Aorta (tissue), 5 donors: ENCODE measurements at places on chromosomes 4 and X. TPM values are rescaled to one million over a fixed set of nuclear protein-coding genes. Genes with fewer than 3 reads are reported as not detected.
A peak's percentile ranks its signal among the peaks of the same experiment; 100 is the strongest.

Gene FRMD7
- not detected for total RNA-seq

Gene SERPINA7
- total RNA-seq, result not detected

DNA sequence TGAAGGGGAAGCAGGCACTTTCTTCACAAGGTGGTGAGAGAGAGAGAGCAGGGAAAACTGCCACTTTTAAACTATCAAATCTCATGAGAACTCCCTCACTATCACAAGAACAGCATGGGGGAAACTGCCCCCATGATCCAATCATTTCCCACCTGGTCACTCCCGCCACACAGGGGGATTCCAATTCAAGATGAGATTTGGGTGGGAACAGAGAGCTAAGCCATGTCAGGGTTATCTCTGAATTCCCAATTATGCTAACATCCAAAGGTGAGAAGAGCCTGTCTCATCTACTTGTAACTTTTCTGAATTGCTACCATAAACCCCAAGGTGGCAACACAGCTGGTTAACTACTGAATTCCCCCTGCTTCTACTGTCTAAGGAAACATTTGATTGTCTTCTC is 758.5 kb downstream of the ADGRL3 start:
- H3K27ac ChIP-seq, result no peak overlapping the region
- H3K27me3 ChIP-seq, result no peaks in the 10 kb centered on the region
- no peak for DNase-seq
- no peaks in the 10 kb centered on the region for H3K4me1 ChIP-seq
- H3K4me3 ChIP-seq, result no peak overlapping the region

DNA sequence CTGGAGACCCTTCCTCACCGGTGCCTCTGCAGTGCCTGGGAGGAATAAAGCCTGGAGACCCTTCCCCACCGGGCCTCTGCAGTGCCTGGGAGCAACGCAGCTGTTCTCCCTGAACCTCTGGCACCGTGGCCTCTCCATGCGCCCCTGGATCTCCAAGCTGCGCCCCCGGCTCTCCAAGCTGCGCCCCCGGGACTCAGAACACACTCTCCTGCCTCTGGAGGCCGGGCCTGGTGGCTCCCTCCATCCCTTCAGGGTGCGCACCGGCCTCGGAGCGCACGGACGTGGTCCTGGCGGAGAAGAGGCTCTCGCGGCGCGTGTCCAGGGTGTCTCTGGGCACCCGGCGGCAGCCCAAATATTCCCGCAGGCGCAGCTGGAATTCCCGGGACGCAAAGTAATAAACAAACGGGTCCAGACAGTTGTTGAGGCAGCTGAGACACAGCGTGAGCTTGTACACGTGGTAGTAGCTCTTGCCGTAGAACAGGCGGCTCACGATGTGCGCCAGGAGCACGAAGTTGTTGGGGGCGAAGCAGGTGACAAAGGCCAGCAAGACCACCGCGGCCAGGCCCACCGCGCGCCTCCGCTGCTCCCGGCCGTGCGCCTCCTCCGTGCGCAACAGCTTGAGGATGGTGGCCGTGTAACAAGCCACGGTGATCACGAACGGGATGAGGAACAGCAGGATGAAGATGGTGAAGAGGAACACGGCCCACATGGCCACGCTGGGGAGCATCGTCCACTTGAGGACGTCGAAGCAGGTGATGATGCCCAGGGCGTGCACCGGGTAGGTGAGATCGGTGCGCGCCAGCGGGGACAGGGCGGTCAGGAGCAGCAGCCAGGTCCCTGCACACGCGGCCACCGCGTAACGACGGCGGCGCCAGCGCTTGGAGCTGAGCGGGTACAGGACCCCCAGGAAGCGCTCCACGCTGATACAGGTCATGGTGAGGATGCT is 12.8 kb upstream of the ASMTL start:
- H3K4me3 ChIP-seq, result no peak overlapping the region
- peak; percentile 67 for DNase-seq
- H3K27ac ChIP-seq, result no peak overlapping the region
- H3K4me1 ChIP-seq, result no peaks in the 10 kb centered on the region
- no peaks in the 10 kb centered on the region for H3K36me3 ChIP-seq

DNA sequence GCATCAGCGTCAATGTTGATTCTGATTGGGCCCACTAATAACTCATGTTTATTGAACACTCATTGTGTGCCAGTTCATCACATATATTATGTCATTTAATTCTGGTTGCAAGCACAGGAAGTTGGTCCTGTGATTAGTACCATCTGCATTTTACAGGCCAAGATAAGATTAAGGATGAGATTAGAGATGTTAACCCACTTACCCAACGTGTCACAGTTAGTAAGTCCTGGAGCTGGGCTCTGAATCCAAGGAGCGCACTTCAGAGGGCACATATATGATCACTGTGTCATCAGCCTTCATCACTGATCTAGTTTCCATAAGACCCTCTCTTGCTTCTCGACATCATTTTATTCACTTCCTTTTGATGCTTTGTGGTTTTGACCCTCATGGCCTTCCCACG is 205.3 kb upstream of the ANXA3 start:
- no peaks in the 10 kb centered on the region for H3K4me1 ChIP-seq
- H3K36me3 ChIP-seq, result no peaks in the 10 kb centered on the region
- no peak overlapping the region for H3K27ac ChIP-seq
- no peaks in the 10 kb centered on the region for H3K27me3 ChIP-seq
- DNase-seq, result no peak

DNA sequence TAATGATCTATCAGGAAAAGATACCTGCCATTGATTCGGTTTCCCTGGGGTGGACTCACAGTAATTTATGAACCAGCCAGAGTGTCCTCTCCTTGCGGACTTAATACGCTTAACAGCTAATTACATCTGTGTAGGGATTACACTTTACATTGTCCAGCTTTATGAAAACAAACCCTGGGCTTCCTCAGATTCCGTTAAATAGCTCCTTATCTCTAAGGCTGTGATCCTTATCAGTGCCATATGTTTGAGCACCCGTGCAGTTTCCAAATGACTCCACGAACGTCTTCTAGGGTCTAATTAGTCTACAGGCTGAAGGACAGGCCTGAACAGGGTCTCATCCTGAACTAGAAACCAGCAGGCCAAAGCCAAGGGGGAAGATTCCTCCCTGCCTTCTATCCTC is 56.9 kb downstream of the KDR start:
- no peak overlapping the region for H3K4me3 ChIP-seq
- H3K27ac ChIP-seq, result no peak overlapping the region
- no peak for DNase-seq
- no peaks in the 10 kb centered on the region for H3K4me1 ChIP-seq

GRCh38 chrX:148929686-148930085 is 429.3 kb downstream of the AFF2 start:
- no peak overlapping the region for H3K27ac ChIP-seq
- H3K4me3 ChIP-seq, result no peak overlapping the region
- H3K27me3 ChIP-seq, result no peaks in the 10 kb centered on the region

DNA sequence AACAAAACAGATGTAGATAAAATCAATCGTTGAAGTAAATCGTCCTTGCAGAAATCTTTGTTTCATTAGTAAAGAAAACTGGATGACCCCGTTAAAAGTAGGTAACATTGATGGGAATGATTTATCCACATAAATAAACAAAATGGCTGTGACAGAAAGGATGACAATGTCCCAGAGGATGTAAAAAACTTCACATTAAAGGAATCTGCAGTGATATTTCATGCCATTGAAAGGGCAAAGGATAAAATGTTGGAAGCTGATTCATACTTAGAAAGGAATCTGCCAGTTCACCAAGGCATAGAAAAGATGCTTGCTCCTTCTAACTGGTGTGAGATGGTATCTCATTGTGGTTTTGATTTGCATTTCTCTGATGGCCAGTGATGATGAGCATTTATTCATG is 24.2 kb upstream of the EPGN start:
- no peaks in the 10 kb centered on the region for H3K36me3 ChIP-seq
- no peaks in the 10 kb centered on the region for H3K4me1 ChIP-seq
- no peaks in the 10 kb centered on the region for H3K27me3 ChIP-seq
- no peak overlapping the region for H3K27ac ChIP-seq

DNA sequence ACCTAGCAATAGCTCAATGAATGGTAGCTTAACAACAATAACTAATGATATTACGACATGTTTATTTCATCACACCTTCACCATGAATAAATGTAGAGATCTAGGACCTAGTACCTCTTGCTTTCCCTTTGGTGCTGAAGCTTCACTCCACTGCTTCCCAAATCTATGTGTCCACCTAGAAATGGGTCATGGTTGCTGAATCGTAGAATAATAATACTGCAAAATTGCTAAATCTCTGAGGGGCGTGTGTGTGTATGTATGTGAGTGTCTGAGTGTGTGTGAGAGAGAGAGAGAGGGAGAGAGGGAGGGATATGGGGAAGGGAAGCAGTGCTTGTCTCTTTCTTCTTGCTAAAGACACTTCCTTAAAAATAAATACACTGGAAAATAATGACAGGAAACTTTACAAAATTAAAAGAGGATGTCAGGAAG is 109.3 kb upstream of the BMP2K start:
- H3K36me3 ChIP-seq, result no peaks in the 10 kb centered on the region
- DNase-seq, result no peak
- H3K4me3 ChIP-seq, result no peak overlapping the region
- H3K27me3 ChIP-seq, result no peaks in the 10 kb centered on the region
- no peaks in the 10 kb centered on the region for H3K4me1 ChIP-seq
- no peak overlapping the region for H3K27ac ChIP-seq

DNA sequence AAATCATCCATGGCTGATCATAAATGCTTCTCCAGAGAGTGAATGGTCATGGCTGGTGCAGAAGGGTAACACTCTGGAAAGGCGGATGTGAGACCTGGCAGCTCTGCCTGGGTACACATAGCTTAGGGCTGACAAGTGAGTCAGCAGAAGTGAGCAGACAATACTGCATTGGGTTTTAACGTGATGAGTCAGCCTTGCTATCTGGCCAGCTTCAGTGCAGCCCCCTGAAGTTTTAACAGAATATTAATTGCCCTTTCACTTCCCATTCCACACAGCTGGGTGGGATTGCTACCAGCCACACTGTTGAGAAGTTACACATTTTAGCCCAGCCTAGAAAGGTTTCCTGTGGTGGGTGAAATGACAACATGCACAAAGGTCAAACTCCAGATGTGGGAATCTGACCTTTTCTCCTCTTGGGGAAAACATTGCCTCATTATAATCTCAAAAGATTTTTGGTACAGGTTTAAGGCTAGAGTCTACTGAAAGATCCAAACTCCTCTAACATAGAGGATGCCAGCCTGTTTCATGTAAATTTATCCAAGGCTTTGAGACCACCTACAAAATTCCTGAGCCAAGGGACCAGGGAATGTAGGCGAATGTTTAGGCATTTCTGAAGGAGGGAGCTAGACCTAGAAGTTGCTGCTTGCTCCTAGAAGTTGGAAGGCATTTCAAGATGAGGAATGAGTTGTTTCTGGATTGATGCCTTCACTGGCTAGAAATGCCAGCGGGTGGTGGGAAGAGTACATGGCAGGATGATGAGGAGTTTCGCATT is 230.3 kb upstream of the PGRMC2 start:
- no peaks in the 10 kb centered on the region for H3K36me3 ChIP-seq
- H3K4me1 ChIP-seq, result peaks cover 8% of the 10 kb centered on the region
- peak overlapping the region; percentile 87 for H3K27ac ChIP-seq
- DNase-seq, result peak; percentile 87
- H3K27me3 ChIP-seq, result no peaks in the 10 kb centered on the region
- no peak overlapping the region for H3K4me3 ChIP-seq

- H3K4me1 ChIP-seq, result no peaks in the 10 kb centered on the region
- no peaks in the 10 kb centered on the region for H3K36me3 ChIP-seq
- peak; percentile 50 for DNase-seq
- H3K27ac ChIP-seq, result no peak overlapping the region
- H3K27me3 ChIP-seq, result no peaks in the 10 kb centered on the region
- H3K4me3 ChIP-seq, result peak overlapping the region; percentile 75
These were observed 3.1 kb downstream of the CXXC4 start for GRCh38 chr4:104491481-104492182.

- no peaks in the 10 kb centered on the region for H3K36me3 ChIP-seq
- H3K4me3 ChIP-seq, result no peak overlapping the region
- peaks cover 5% of the 10 kb centered on the region for H3K4me1 ChIP-seq
- H3K27ac ChIP-seq, result peak overlapping the region; percentile 15
- no peak for DNase-seq
These were observed 8.4 kb downstream of the ATP10D start for GRCh38 chr4:47493238-47494123.

- no peaks in the 10 kb centered on the region for H3K27me3 ChIP-seq
- peak; percentile 78 for DNase-seq
- no peaks in the 10 kb centered on the region for H3K4me1 ChIP-seq
- H3K4me3 ChIP-seq, result peak overlapping the region; percentile 79
These were observed 886 bp upstream of the WWC2 start for GRCh38 chr4:183098019-183098722.

DNA sequence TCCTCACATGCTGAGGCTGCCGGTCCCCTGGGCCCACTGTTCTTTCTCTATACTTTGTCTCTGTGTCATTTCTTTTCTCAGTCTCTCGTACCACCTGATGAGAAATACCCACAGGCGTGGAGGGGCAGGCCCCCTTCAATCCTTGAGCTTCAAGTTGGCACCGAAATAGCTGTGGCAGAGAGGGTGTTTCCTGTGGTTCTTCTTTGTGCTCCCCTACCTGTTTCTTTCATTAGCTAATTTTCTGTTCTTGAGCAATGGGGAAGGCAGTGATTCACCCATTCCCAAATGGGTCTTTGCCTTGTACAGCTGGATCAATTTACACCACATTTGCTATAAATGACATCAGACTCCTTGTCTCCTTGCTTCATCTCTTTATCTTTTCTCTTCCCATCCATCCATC is 2.1 kb upstream of the CYSLTR1 start:
- H3K4me3 ChIP-seq, result no peak overlapping the region
- DNase-seq, result no peak
- H3K27me3 ChIP-seq, result no peaks in the 10 kb centered on the region
- H3K4me1 ChIP-seq, result peaks cover 4% of the 10 kb centered on the region

GRCh38 chr4:2015008-2015407 is 6.2 kb upstream of the NELFA start:
- no peaks in the 10 kb centered on the region for H3K4me1 ChIP-seq
- H3K36me3 ChIP-seq, result no peaks in the 10 kb centered on the region
- no peaks in the 10 kb centered on the region for H3K27me3 ChIP-seq
- no peak for DNase-seq
- H3K27ac ChIP-seq, result no peak overlapping the region
